Central memory CD4-positive, alpha-beta T cell (primary cell): ENCODE measurements at places on chromosomes 7 and 10.
A peak's percentile ranks its signal among the peaks of the same experiment; 100 is the strongest.

DNA sequence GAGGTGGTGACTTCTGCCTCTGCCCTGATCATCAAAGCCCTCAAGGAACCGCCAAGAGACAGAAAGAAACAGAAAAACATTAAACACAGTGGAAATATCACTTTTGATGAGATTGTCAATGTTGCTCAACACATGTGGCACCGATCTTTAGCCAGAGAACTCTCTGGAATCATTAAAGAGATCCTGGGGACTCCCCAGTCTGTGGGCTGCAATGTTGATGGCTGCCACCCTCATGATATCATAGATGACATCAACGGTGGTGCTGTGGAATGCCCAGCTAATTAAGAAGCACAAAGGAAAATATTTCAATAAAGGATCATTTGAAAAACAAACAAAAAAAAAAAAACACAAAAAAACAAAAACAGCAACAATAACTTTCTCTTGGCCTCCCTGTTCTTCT, 59.5 kb upstream of the TOMM7 start:
- no peak for DNase-seq

- peak; percentile 14 for DNase-seq
These were observed 31.9 kb downstream of the RSBN1L start for GRCh38 chr7:77727936-77728701.

GRCh38 chr7:19754521-19755116, 18.8 kb downstream of the TMEM196 start:
- DNase-seq, result peak; percentile 8

- DNase-seq, result no peak
These were observed 1.1 kb downstream of the BAZ1B start for GRCh38 chr7:73520673-73521635.

- DNase-seq, result no peak
These were observed 909.7 kb downstream of the DNAJB9 start for GRCh38 chr7:109479388-109479787.

GRCh38 chr7:1493129-1493528, 11.1 kb downstream of the INTS1 start:
- DNase-seq, result no peak

DNA sequence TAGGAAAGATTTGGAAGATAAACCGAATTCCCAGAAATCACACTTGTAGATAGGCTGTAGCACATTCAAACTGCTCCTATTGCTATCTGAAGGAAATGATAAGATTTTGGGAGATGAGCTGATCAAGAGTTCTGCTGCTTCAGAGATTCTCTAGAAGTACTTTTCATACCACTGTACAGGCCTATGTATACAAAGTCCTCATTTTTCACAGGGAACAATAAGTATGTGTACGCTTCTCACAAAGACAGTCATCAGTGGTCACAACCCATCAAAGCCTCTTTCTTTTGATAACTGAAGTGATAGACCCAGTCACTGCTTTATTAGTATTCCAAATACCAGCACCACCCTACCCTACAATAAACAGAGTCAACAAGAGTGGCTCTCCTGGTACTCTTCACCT, 15.6 kb upstream of the SEPTIN7 start:
- no peak for DNase-seq

DNA sequence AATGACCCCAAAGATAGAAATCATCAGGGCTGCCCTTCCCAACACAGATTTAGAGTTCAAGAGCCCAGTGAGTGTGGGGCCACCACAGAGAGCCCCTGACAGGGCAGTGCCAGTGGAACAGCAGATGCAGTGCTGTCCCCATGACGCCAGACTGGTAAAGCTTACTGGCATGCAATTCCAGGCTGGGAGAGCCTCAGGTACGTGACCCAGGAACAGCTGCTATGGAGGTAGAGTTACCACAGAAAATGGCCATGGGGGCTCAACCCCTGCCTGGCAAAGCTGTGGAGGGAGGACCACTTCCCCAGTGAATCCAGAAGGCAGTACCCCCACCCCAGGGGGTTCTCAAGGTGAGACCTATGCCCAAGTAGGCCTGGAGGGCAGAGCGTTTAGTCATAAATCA, 228.5 kb downstream of the POLR1F start:
- no peak for DNase-seq

GRCh38 chr10:131102676-131103075, 208.8 kb downstream of the TCERG1L start:
- DNase-seq, result no peak

DNA sequence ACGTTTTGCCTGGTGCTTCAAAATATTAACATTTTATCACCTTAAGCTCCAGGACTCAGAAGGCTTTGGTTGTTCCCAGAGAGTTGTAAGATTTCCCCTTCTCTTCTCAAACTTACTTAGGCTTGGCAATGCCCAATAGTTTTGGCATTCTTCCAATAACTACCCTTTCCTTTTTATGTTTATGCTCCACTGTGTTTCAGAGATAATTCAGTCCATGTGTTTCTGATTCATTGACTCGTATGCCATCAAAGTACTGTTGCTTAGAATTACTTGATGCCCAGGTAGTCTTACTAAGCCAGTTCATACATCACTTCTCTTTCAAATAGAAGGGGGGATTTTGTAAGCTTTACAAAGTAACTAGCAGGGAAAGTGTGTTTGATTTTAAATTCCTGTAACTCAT, 66.6 kb downstream of the AGMO start:
- no peak for DNase-seq

DNA sequence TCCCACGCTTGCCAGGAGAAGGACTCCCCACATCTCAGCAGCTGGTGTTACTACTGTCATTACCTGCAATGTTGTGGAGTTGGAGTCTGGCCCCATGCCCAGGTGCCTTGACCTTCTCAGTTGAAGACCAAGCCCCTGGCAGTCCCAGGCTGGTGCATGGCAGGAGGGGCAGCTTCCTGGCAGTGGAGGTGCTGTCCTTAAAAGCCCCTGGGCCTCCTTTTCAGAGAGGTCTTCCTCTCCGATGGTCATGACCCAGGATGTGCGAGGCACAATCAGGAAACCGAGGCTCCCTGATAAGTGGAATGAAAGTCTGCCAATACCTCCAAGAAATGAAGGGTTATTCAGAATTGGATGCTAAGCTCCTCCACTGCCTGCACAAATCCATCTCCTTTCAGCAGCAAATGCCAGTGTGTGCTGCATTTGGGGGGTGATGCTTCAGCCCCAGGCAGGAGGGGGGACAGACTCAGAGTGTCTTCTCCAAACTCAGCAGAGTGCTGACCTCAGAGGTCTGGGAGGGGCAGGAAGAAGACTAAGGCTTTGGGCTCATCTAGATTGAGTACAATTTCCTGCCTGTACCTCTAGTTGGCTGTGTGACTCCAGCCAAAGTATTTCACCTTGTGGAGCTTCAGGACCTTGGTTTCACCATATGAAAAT, 97.0 kb upstream of the DDC start:
- DNase-seq, result peak; percentile 35

GRCh38 chr7:151607464-151607867, 87.8 kb upstream of the RHEB start:
- no peak for DNase-seq

- DNase-seq, result no peak
These were observed 3.8 kb downstream of the TMEM184A start for GRCh38 chr7:1552200-1552599.

- DNase-seq, result no peak
These were observed 673.9 kb downstream of the PHTF2 start for GRCh38 chr7:78472519-78472918.

DNA sequence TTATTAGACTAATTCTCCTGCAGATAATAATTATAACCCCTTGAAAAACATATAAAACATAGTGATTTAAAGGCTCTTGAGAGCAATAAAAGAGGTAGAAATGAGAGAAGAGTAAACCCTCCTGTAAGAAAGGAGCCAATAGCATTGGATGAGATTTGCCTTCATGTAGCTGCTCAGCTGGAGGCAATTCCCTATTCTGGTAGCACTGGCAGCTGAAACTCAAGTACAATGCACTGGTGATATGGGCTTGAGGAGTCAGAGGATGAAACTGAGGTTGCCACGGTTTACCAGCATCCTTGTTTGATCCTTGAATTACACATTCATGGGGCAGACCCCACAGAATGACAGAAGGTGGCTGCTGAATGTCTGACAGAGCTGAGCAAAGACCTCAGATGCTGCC, 76.4 kb downstream of the CTTNBP2 start:
- DNase-seq, result no peak

- no peak for DNase-seq
These were observed 105.7 kb downstream of the SVOPL start for GRCh38 chr7:138595454-138595853.

- no peak for DNase-seq
These were observed 69.0 kb downstream of the TNRC18 start for GRCh38 chr7:5354460-5355232.

DNA sequence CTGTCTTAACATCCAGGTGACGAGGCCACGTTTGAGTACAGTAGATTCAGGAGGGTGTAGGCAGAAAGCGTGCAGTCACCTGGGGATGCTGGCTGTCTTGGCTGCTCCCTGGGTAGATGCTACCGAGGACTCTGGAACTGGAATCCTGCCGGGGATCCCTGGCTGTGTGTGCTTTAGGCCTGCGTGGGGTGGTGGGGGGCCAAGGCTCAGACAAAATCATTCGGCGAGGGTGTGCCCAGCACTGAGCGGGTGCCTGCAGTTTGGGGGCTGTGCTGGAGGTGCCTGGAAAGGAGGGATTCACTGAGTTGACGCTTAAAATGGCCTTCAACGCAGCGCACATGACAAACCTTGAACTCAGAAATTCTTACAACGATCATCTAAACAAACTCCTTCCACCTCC, 93.5 kb upstream of the PODXL start:
- DNase-seq, result no peak

DNA sequence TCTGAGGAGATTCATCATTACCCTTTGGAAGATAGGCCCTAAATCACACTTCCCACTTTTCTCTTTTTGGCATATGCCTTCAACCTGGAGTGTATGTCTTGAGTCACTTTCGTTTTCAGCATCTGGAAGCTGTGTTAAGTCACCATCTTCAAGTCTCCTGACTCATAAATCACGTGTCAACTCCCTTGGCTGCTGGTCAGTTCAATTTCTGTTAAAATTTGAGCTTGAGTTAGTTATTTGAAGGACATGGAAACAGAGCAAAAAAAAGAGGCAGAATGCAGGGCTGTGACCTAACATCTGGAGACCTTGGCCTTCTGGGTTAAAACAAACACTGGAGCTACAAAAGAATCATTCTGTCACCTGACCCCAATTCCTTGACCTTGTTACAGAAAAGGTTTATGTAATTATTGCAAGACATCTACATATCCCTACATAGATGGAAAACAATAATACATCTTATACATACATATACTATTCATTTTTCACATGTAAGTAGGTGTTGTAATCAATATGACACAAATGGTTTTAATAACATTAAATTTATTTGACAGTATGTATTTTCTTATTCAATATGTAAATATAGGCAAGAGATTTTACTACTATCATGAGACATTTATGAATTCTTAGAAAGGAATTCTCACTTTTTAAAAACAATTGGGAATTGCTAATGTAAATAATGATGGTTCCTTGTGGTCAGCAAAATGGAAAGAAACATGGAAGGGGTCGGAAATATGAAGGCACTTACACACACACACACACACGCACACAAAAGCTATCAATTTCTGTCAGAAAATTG, 169.7 kb upstream of the PHYHIPL start:
- no peak for DNase-seq

DNA sequence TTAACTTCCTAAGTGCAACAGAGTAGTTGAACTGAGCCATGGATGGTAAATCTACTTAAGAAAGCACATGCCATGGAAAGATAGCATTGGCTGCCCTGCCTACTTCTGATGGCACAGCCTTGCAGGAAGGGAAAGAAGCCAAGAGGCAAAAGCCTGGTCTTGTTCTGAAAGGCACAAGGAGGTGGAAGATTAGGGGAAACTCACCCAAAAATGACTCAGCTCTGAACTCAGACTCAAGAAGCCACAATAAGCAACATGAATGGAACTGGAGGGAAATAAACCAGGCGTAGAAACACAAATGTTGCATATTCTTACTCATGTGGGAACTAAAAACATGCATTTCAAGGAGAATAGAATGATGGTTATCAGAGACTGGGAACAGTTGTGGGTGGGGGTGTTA, 20.8 kb upstream of the ALOX5 start:
- DNase-seq, result no peak

DNA sequence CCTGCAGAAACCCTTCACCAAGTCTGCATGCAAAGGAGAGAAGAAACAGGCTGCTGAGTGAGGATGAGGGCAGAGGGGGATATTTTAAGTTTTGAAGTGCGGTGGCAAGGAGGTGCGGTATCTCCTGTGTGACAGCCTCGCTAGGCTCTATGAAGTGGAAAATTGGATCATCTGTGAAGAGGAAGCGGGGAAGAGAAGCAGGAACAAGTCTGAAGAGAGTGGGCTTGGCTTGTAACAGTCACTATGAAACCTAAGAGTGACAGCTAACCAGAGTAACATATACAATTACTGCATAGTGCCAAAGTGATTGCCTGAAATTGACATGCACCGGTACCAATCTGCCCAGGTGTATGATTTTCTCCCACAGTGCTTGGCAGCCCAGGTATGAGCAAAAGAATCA, 287.5 kb upstream of the KLF14 start:
- DNase-seq, result no peak

- DNase-seq, result no peak
These were observed 32.8 kb downstream of the CPVL start for GRCh38 chr7:29113384-29114102.

- no peak for DNase-seq
These were observed 78.3 kb downstream of the RAPGEF5 start for GRCh38 chr7:22278660-22279059.

- DNase-seq, result no peak
These were observed 19.6 kb upstream of the INPP5A start for GRCh38 chr10:132517951-132518521.

- no peak for DNase-seq
These were observed 329.5 kb upstream of the MEOX2 start for GRCh38 chr7:16015981-16016380.

GRCh38 chr7:157686285-157686894, 349.6 kb downstream of the DNAJB6 start:
- DNase-seq, result no peak

DNA sequence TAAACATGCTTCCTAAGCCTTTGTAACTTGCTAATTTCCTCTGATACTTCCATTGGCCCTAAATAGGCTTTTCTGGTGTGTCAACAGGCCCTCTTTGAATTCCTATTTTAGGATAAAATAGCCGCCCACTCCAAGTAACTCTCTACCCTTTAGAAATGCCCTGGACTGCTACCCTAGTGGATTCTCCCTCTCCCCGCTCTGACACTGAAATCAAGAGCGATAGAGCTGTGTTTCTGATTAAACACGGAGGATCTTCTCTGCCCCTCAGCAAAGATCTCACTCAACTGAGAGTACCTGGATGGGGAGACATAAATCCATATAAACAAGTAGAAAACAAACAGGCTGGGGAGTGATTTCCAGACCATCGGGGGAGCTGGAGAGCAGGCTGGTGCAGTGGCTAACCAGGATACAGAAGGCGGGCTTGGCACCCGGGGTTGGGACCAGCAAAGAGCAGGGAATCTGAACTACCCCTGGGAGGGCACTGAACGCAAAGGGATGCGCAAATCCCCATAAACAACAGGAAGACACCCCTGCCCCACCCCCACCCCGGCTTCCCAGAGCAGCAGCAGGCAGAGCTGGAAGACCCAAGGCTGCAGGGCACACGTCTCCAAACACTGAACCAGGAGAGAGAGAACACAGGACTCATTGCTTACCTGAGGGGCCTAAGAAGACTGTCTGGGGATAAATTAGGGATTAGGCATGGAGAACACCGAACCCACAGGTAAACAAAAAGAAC, 2.5 kb downstream of the ASB13 start:
- DNase-seq, result no peak
